Stimulated activated CD4-positive, alpha-beta T cell treated with anti-CD3 and anti-CD28 coated beads, Interleukin-1b, Interleukin-23, amount 100 ng/mL, for 24 hours (primary cell): ENCODE measurements at places on chromosomes 4 and X.

GRCh38 chr4:18202486-18202885 lies 180.9 kb upstream of the LCORL start:
- DNase-seq = no peak

DNA sequence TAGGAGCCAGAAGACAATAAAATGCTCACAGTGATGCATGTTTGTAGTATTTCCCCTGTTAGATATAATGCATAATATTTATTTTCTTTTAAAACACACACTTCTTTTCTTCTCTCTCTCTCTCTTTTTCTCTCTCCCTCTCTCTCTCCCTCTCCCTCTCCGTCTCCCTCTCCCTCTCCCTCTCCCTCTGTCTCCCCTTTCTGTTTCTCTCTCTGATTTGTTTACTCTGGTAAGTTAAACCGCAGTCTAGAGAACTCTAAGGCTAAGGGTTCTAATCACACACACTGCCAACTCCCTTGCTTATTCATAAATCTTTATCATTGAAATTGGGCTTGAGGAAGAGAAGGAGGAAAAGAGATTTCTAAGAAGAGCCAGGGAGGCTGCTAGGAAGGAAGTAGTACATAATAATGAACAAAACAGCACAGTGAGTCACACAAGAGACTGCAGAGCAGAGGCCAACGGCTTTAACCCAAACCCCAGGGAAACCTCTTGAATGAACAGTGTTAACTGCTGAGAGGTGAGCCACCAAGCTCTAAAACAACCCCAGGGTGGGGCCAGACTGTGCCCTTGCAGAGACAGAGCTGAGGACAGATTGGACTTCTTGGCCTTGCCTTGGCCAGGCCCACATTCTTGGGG lies 9.1 kb upstream of the PHOX2B start:
- DNase-seq = no peak

DNA sequence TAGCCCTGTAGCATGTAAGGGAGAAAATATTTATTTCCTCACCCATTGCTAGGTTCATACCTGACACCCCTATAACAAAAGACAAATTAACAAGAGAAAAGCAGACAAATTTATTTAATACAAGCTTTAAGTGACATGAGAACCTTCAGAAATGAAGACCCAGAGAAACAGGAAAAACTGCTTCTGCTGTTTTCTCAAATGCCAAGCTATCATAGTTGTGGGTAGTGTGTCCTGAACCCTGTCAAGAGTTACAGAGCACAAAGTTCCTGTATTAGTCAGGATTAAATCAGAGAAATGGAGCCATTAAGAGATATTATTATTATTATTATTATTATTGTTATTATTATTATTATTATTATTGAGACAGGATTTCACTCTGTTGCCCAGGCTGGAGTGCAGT lies 17.5 kb downstream of the CCDC160 start:
- no peak for DNase-seq

GRCh38 chrX:143632625-143633410 lies 3.1 kb downstream of the SLITRK4 start:
- DNase-seq = no peak

- no peak for DNase-seq
Observed at GRCh38 chrX:70174754-70175153, 2.5 kb upstream of the DGAT2L6 start.

DNA sequence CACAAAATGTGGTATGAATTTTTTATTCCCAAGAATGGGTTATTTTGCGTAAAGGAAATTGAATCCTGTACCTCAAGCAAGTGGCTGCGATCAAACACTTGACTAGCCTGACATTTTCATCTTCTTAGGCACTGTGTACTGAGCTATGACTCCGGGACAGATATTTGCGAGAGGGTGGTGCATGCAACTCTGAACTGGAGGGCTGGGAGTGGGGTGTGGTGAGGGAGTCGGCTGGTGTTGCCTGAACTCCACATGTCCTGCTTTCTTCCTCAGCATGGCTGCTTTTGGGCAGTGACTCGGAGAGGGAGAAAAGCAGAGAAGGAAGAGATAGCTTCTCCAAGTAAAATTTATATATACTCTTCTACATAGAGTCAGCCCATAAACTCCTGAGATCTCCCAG lies 68.5 kb upstream of the GATB start:
- no peak for DNase-seq

GRCh38 chrX:97828471-97828870 lies 944.8 kb downstream of the RPA4 start:
- no peak for DNase-seq

GRCh38 chr4:168852387-168852786 lies 157.7 kb downstream of the CBR4 start:
- DNase-seq = no peak

GRCh38 chr4:23237771-23238170 lies 545.0 kb downstream of the GBA3 start:
- DNase-seq = no peak

GRCh38 chr4:189940178-189941004 lies at the start of gene FRG1:
Gene FRG1 (plus strand): TSS chr4:189940872. CDS start chr4:189941010, 138 bp downstream.
- peak; percentile 90 for DNase-seq

GRCh38 chr4:137467537-137467936 lies 64.8 kb downstream of the PCDH18 start:
- no peak for DNase-seq

DNA sequence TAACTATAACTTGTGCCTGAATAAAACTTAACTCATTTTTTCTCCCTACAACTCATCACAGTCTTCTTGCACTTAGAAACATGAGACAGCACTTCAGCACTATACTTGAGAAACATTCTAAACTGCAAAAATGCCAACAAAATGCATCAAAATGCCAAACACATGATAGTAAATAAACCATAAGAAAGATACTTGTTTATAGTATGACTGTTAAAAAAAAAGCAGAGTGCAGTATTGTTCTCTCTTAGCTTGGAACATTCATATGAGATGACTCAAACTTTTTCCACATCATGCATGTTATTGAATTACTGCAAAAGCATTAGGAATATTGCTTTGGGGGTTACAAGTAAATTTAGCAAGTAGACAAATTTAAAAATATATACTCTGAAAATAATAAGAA lies 135.7 kb upstream of the ANXA10 start:
- no peak for DNase-seq

GRCh38 chr4:8344377-8344776 lies 74.8 kb downstream of the HTRA3 start:
- DNase-seq = no peak

DNA sequence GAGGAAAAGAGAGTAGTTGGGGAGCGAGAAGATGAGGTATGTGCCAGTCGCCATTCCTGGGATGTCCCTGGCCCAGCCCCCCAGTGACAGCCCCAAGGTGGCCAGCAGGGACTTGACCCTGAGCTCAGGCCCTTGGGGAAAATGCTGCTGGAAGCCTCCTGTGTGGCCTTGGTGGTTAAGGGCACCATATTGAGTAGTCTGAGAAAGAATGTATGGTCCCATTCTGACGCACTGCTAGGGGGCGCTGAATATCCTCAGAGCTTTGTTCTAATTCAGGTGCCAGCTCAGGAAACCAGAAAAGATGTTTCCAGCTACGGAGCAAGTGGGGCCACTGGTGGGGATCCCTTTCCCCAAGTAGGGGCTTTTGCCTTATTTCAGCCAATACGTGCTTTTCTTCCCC lies 14.0 kb upstream of the UBA6 start:
- DNase-seq = no peak

DNA sequence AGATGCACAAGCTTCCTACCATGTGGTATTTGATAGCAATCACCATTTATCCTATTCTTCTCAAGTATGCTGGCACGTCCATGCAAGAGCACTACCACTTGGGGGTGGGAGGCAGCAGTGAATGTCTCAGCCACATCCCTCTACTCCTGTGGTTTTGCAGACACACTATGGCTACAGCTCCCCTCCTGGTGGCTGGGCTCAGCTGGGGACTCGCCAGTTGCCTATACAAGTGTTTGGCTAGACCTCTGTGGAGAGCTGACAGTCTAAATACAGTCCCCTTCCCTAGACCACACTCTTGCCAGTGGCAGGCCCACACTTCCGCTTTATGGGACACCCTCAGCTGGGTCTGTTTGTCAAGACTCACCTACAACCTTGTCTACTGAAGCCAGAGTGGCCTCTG lies 53.2 kb downstream of the ADGRA3 start:
- DNase-seq = no peak

GRCh38 chrX:65696613-65697012 lies 29.2 kb downstream of the MSN start:
- no peak for DNase-seq

DNA sequence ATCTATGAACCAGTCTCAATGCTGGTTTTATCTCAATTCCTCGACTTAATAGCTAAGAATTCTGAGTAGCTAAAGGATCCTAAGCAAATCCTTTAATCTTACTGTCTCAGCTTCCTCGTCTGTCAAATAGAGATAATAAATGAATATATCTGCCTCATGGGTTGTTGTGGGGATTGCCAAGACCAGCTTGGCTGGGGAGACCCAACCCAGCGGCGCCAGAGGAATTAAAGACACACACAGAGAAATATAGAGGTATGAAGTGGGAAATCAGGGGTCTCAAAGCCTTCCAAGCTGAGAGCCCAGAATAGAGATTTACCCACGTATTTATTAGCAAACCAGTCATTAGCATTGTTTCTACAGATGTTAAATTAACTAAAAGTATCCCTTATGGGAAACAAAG lies 41.9 kb downstream of the SLC34A2 start:
- no peak for DNase-seq

GRCh38 chr4:162209706-162210105 lies 45.9 kb upstream of the FSTL5 start:
- DNase-seq = no peak

DNA sequence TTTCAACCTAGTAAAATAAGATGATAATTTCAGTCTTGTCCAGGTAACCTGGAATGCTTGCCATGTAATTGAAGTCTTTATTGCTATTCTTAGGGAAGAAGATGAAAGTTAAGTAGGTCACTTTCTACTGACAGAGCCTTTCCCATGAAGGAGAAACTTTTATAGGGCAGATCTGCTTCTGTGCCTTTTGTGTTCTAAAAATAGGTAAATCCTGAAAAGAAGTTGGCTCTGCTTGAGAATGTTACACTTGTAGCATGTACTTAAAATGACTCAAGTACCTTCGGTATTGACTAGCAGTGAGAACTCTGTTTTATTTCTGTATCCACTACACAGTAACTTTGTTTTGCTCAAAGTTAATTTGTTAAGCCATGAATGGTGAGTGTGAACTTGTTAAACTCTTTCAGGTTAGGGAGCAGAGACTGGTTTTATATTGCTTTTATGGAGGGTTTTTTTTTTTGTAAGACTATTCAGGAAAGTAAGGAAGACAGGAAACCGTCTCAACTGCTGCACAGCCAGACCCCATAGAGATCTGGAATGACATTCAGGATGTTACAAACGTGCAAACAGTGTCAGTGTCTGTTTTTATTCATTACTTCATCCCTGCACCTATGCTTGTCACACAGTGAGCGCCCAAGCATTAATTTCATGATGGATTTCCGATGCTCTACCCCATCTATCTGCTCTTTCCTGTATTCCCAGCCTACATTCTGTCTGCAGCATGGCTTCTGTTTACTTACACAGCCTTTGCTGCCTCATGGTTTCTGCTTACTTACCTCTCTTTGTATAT lies 53.0 kb downstream of the SEPTIN11 start:
- no peak for DNase-seq

- no peak for DNase-seq
Observed at GRCh38 chrX:118724365-118724764, 3.0 kb upstream of the IL13RA1 start.

DNA sequence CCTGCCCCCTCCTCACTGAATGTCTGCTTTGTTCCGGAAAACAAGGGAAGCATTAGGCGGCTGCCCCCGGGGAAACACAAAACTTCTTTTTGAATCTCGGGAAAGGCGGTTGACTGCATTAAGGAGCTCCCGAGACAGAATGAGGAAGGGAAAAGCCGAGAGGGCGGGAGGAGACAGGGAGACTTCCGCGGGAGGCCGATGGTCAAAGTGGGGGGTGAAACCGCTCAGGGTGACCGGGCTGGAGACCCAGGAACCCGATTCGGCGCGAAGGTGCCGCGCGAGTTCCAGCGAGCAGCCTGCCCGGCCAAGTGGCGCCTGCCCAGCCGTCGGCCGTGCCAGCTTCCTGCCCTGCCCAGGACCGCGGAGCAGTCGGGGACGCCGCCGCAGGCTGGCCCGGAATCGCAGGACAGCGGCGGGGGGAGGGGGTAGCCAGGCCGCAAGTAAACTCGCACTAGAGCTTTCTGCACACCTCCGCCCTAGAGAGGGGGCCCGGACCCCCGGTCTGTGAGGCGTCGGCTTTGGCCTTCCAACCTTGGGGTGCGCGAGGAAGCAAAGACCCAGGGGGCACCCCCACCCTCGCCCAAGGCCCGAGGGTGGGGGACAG lies 55.1 kb upstream of the BCOR start:
- DNase-seq = no peak

DNA sequence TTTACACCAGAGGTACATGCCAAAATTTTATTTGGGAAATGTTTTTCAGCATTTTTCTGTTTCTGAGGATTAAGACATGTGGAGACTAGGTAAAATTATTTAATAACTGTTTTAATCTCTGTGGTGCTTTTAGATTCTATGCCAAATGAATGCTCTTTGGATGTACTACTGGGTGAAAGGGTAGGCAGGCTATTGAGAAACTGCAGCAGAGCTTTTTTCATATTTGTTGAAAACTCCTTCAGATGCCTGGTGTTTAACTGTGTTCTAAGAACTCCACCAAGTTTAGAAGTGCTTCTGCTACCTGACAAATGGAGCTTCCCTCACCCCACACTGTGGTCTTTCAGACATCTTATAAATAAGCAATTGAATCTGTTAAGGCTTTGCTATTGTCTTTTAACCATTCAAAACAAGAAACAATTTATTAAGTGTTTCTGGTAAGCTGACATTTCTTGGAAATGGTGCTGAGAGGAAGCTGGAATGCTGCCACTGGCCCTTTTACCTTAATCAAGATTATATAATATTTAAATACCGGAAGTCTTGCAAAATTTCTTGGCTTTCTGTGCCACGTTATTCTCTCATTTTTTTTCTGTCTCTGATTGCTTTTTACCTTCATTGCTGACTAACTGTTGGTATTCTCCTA lies 51.2 kb upstream of the CYSLTR1 start:
- no peak for DNase-seq

DNA sequence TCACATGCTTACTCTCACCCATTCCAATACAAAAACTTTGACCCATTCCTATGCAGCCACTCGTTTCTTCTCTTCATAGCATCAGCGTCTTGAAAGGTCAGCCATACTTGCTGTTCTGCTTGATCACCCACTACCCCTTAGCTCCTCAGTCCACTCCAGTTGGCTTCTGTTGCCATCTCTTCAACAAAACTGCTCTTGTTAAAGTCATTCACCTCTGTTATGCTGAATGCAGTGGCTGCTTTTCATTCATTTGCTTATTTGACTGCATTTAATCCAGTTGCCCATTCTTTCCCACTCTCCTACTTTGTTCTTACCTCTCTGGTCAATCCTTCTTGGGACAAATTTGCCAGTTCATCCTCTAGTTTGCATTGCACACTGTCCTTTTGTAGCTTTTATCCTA lies 24.9 kb downstream of the CEP135 start:
- DNase-seq = no peak

DNA sequence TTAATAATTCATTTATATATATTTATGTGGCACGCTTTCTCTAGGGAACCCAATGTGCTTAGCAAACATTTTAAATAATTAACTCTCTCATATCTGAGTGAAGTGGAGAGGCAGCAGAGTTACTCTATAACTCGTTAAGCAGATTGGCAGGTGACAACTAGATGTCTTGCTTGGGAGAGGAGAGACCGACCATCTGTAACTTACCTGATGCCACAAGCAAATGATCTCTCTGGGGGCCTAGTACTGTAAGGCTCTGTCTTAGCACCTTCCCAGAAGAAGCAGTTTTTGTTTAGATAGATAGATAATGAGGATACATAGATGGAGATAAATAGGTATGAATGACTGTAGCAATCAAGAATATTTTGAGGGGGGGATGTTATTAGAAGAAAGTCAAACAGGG lies 11.9 kb upstream of the SEL1L3 start:
- DNase-seq = no peak
